Urinary bladder (tissue), 4 donors: ENCODE measurements at places on chromosomes 2 and 18.

GRCh38 chr18:24368749-24369148 lies 28.9 kb downstream of the OSBPL1A start:
- DNase-seq = no peak

- DNase-seq = no peak
Measured at GRCh38 chr2:150806336-150806735, 318.9 kb upstream of the RND3 start.

DNA sequence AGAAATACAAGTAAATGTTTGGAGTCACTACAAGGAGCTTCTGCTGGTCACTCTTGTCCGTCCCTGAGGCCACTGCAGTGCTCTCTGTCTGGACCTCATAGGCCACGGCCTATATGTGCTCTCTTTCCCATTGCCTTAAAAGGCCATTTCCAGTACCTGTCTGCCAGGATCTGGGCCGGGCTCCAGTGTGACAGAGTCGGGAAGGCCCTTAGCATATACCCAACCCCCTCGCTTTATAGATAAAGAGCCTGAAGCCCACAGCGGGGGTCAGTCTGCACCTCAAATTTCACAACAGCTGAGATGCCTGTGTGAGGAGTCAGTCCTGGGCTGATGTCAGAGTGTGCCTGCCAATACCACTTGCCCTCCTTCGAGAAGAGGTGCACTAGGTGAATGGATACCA lies 39.9 kb downstream of the ADD2 start:
- no peak for DNase-seq

- no peak for DNase-seq
Measured at GRCh38 chr2:155157065-155157464, 458.6 kb downstream of the KCNJ3 start.

- DNase-seq = no peak
Measured at GRCh38 chr2:228039752-228040534, 141.5 kb downstream of the SPHKAP start.

DNA sequence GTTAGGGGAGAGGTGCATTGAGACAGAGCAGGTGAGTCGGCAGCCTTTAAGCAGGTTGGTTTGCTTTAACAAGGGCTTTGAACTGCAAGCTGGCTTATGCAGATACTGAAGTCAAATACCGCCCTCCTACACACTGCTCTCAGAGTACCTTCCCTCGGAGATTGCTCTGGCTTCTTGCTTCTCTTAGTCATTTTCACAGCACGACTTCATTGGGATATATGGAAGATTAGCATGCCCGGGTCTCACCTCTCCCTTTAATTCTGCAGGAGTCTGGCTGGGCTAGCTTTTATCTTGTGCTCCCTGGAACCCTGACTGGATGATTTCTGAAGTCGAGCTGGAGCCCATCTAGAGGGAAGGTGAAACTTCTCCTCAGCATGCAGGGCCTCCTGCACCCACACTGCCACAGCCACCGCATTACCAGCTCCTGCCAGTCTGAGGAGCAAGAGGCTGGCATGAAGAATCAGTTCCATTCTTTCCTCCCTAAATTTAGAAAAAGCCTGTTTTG lies 395.5 kb upstream of the HNRNPA3 start:
- no peak for DNase-seq

DNA sequence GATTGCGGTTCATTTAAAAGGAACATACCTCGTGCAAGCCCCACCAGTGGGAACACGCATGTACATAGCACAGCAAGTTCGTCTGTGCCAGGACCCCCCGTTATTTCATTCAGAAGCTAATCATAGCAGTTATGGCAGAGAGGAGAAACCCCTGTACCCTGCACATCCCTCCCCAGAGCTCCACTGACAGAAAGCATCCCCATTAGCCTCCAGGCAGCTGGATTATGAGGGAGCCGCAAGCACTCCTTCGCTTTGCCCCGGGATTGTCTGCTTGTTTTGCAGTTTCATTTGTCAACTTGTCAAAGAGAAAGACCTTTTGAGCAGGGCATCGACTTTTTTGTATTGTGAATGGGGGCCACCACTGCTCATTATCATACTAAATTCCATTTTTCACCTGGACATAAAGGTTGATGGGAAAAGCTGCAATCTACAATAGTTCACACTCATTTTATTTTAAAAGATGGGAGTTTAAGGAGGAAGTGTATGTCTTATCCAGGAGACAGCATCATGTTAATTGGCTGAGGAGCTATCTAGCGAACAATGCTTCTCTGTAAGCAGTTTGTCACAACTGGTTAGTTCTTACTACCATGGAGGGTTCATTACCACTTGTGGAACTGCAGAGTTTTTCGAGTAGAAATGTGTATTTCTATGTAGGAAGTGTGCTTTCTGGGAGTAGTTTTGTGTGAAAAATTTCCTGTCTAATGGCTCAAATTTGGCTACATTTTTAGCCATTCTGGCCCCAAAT lies 255.3 kb downstream of the THSD7B start:
- no peak for DNase-seq

GRCh38 chr2:224166654-224167053 lies 127.6 kb upstream of the SERPINE2 start:
- no peak for DNase-seq

- no peak for DNase-seq
Measured at GRCh38 chr2:229330952-229331351, 59.9 kb upstream of the PID1 start.

GRCh38 chr2:117702098-117702497 lies 112.4 kb upstream of the DDX18 start:
- no peak for DNase-seq

- no peak for DNase-seq
Measured at GRCh38 chr2:23375448-23375847, 9.5 kb upstream of the KLHL29 start.

- DNase-seq = no peak
Measured at GRCh38 chr2:226427538-226428307, 371.9 kb downstream of the IRS1 start.

GRCh38 chr2:187541086-187542085 lies 12.8 kb downstream of the TFPI start:
- no peak for DNase-seq

DNA sequence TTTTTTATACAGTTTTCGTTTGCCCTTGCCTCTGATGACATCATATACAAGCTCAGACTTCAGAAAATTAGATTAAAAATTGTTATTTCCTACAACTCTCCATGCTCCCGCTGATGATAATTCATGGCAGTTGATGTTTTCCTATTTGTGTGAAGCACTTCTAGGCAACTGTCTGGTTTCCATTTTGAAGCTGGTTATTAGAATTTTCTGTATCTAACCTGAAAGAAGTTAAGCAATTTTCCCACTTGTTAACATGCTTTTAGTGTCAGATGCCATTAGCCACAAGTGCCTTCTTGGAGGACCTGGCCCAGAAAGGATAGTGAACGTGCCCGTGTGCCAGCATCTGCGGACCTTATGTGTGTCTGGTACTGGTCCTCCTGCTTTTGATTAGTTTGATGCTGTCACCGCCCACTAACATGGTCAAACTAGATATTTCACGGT lies 347.6 kb upstream of the RAB12 start:
- DNase-seq = no peak

GRCh38 chr2:119914266-119914665 lies 98.6 kb upstream of the EPB41L5 start:
- no peak for DNase-seq

DNA sequence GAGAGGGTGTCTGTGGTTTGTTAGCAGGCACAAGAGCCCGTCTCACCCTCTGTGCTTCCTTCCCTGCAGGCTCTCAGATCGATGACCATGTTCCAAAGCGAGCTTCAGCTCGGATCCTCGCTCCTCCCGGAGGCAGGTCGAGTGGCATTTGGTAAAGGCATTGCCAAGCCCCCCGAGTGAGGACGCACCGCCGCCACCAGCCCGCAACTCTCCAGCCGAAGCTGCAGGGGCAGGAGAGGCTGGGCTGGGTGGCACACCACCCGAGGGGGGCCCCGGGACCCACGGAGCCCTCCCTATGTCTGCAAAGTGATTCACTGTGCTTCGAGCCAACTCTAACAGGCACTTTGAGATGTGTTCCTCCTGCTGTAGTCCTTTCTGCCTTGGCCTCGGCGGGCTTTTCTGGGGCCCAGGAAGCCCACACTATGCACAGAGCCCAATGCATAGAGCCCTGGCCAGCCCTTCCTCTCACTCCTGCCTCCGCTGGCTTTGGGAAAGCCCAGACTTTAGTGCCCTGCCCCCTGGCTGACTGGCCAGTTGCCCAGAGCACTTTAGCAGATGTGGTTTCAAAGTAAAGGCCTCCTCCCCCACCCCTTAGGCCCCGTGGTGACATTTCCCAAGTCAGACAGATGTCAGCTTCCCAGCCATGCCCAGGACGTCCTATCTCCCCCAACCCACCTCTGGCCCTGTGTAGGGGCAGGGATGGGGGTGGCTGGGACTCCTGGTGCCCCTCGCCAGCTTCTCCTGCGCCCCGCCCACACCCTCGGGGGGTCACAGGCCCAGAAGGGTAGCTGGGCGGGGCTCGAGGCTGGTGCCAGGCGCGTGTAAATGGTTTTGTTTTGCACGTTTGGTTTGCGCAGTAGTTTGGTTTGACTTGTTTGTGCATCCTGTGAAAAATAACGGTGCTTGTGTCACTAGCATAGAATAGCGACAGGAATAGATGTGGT lies 23.3 kb upstream of the MAPRE3 start:
- no peak for DNase-seq

DNA sequence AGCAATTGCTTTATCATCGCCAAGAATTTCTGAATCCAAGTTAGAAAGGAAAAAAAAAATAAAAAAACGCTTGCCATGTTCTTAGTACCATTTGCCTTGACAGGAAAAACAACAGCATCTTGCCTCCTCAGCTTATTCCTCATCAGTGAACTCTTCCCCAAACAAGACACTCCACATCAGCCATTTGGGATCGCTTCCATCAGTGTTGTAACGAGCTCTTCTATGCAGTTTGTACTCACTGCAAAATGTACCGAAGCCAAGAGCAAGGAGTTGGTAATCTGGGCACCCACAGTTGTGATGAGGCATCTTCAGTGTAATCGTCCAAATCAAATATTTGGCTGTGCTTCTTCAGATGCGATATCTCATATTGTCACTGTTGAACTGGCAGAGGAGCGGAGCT lies 503.7 kb downstream of the TMEM182 start:
- DNase-seq = no peak

GRCh38 chr2:169877398-169877797 lies 50.1 kb downstream of the UBR3 start:
- DNase-seq = no peak

GRCh38 chr18:58344861-58345463 lies 283.9 kb downstream of the ALPK2 start:
- no peak for DNase-seq

- DNase-seq = no peak
Measured at GRCh38 chr18:50090370-50091312, 104.3 kb downstream of the MYO5B start.

GRCh38 chr2:127517465-127517864 lies 8.8 kb downstream of the IWS1 start:
- DNase-seq = no peak
